NCI-H2081 (cell line): ENCODE measurements at places on chromosomes 3 and 15.

GRCh38 chr15:73994912-73995622 lies 551 bp downstream of the PML start:
- DNase-seq = no peak

DNA sequence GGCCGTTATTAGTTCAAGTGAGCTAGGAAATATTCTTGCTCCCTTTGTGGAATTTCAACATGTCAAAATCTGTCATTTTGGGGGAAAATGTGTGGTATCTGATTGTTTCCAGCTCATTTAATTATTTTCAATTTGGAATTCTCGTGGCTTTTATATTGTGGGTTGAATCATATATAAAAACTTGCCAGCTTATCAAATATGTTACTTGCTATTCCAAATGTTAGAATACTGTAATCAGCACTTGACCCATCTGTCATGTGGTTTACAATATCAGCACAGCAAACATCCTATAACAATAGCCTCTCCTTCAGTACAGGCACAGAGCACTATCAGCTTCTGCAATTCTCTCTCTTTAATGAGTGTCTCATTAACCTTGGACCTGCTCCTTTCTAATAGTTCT lies 130.2 kb upstream of the FEZF2 start:
- DNase-seq = no peak

DNA sequence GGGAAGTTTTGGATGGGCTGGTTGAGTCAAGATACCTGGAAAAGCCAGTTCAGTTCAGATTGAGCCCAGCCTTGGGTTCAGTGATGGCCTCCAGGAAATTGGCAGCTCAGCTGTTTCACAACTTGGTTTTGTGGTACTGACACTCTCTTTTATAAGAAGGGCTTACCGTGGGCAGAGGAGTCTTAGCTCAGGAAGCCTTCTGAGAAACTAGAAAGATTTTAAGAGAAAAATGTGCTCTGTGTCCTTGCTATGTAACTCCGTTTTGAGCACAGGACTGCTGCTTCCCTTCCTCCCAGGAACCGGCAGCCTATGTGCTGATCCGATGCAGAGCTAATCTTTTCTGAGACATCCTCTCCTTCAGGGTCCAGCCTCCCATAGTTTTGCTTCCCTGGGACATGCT lies 46.6 kb upstream of the RASGRP1 start:
- no peak for DNase-seq

DNA sequence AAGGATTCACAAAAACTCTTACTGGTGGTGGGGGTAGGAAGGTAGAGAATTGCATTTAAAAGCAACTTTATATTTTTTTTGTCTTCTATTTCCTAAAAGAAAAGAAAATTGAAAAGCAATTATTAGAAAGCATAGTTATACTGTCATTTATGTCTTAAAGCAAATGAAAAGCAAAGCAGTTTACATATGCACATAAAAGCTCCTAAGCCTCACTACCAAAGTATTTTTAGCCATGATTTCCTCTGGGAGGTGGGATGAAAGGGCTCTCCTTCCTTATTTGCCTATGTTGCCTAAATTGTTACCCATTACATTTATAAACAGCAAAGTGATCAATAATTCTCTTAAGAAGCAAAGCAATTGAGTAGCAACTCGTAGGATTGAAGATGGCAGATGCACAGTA lies 7.0 kb downstream of the ZNF445 start:
- no peak for DNase-seq

GRCh38 chr3:66795365-66795764 lies 202.7 kb upstream of the KBTBD8 start:
- no peak for DNase-seq

DNA sequence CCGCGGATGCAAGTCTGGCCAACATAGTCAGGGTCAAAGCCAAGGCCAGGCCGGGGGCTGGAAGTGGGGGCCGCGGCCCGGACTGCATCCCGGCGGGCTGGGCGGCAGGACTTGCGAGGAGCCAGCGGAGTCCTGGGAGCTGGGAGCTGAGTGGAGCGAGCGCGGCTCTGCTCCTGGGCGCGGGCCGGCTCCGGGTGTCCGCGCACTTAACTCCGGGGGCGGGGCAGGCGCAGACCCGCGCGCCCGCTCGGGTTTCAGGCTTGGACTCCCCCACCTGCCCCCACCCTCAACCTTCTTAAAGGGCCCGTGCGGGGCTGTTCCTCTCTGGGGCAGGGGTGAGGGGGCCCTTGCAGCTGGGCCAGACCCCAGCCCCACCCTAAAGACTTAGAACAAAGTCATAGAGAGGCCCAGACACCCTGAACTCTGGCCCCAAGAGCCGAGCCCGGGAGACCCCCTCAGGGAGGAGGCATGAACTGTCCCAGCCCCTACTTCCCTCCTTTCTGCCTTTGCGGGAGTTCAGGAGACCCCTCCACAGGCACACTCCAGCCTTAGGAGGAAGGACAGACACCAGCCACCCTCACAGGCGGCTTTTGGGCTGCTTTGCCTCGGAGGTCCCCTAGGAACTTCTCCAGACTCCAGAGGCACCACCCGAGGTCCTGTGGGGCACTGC lies at the start of gene CSPG4:
Gene CSPG4, minus strand, starts transcription at position 181 of the 670 bp plus-strand sequence. Its CDS starts 93 bp downstream, at position 88.
- no peak for DNase-seq

DNA sequence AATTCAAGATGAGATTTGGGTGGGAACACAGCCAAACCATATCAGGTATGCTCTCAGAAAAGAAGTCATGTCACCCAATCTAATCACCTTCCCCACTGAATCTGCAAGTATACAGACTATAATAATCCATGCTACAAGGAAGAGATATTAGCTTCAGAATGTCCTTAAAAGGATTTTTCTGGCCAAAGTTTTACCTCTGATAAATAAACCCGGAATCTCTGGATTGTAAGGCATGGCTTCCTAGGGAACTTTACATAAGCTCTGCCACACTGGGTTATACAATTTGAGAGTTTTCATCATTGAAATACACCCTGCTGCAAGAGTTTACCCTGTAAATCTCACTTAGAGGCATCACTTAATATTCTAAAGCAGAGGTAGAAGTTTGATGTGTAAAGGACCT lies 330.5 kb upstream of the KCNMB2 start:
- DNase-seq = no peak
